NCI-H524 (cell line): ENCODE measurements at places on chromosomes 2 and 18.

DNA sequence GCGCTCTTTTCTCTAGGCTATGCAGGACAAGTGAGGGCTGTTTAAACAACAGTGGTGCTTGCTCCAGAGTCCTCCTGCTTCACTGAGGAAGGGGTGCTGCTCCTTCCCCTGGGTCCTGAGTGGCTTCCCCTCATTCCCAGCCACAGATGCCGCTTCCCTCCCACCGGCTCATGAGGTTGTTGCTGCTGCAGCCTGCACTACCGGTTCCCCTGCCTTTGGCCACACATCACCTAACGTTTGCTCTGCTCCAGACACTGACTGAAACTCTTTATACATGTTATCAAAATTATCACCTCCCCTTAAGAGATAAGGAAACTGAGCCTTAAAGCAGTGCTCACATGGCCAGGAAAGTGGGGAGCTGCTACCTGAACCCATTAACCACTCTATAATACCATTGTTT lies 130.8 kb upstream of the LGALSL start:
- DNase-seq: no peak

GRCh38 chr2:11406958-11407381 lies 59.0 kb downstream of the E2F6 start:
- peak; percentile 22 for DNase-seq

- DNase-seq: no peak
Observed at GRCh38 chr18:76055025-76055424, 440.0 kb downstream of the ZNF516 start.

- no peak for DNase-seq
Observed at GRCh38 chr2:156322051-156322685, 10.4 kb downstream of the NR4A2 start.

DNA sequence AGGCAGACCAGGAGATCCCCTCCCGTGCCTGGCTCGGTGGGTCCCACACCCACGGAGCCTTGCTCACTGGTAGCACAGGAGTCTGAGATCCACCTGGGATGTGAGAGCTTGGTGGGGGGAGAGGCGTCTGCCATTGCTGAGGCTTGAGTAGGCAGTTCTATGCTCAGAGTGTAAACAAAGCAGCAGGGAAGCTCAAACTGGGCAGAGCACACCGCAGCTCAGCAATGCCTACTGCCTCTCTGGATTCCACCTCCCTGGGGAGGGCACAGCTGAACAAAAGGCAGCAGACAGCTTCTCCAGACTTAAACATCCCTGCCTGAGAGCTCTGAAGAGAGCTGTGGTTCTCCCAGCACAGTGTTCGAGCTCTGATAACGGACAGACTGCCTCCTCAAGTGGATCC lies 85.1 kb downstream of the UGP2 start:
- no peak for DNase-seq

GRCh38 chr2:120174963-120175581 lies 48.1 kb downstream of the TMEM185B start:
- no peak for DNase-seq

- no peak for DNase-seq
Observed at GRCh38 chr2:18910843-18911242, 321.5 kb upstream of the NT5C1B start.

DNA sequence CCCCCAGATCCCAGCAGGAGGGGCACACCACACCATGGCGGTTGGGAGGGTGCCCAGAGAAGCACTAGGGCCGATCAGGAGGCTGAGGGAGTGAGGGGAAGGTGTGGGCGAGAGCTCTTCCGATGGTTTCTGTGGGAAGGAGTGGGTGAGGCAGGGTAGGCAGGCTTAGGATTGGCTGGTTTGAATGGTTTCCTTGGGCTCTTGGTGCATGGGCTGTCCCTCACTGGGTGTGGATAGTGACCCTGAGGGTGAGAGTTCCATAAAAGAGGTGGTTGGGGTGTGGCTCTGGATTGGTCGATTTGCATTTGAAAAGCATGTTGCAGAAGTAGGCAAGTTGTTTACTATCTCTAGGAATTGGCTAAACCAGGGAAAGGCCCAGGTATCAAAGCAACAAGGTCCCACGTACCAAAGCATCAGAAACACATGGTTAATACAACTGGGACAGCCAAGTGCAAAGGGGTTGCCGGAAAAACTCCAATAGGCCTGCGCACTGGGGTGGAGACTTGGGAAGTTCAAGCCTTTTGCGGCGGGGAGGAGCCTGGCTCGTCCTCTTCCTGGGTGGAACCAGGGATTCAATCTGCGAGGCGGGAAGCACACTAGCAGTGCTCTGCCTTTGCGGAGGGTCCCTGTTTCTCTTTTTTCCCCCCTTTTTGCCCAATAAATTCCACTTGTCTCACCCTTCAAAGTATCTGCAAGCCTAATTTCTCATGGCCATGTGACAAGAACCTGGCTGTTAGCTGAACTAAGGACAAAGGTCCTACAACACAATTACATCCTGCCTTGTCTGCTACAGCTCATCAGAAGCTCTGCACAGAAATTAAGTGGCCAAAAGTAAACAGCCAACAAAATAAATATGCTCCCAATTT lies 43.2 kb downstream of the IL1R2 start:
- DNase-seq: no peak

DNA sequence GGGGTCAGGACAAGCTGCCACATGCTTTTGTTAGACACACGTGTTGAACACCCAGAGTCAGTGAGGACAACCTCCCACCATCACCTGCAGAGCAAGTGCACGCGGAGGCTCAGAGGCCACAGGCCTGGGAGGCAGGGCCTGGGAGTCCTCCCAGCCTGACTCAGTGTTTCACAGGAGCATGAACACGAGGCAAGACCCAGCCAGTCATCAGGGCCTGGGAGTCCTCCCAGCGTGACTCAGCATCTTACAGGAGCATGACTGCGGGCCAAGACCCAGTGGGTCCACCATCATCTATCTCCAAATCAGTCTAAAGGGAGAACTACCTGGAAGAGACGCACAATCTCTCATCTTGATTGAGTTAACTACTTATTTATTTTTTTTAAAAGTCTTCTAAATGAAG lies 112.6 kb upstream of the PXDN start:
- DNase-seq: no peak

GRCh38 chr2:115414466-115414865 lies 972.0 kb downstream of the DPP10 start:
- DNase-seq: no peak

- DNase-seq: no peak
Observed at GRCh38 chr2:30355306-30355705, 91.7 kb upstream of the LCLAT1 start.

DNA sequence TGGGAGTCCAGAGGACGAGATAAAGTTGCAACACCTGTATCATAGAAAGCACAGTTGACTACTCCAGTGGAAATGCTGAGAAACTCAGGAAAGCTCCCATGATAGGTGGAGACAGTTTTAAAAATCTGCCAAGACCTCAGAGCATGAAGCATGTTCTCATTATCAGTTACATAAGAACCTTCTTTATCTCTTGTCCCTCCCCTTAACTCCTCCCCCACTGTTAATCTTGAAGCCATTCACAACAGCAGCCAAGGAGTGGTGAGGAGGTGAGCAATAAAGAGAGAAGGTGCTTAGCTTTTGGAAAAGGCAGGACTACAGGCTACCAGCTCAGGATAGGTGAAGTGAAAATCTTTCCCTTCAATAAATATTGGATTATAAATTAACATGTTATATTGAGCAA lies 657.9 kb downstream of the NYAP2 start:
- DNase-seq: no peak

- no peak for DNase-seq
Observed at GRCh38 chr2:231454361-231454791, 9.9 kb downstream of the NCL start.

DNA sequence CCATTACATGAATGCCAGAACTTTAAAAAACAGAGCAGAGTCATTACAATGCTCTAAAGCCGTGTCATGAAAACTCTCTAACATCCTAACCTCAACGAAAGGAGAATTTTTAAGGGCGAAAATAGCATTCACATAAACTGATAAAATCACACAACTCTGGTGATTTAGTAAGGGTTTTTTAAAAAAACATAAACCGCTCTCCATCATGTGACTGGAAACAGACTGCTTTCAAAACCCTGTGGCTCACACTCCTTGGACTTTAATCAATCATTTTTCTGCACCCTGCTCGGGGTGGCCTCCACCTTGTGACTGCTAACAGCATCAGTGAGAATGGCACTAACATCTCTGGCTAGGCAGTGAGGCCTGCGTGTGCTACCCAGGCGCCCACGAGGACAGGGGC lies 12.1 kb downstream of the DOCK10 start:
- DNase-seq: no peak

DNA sequence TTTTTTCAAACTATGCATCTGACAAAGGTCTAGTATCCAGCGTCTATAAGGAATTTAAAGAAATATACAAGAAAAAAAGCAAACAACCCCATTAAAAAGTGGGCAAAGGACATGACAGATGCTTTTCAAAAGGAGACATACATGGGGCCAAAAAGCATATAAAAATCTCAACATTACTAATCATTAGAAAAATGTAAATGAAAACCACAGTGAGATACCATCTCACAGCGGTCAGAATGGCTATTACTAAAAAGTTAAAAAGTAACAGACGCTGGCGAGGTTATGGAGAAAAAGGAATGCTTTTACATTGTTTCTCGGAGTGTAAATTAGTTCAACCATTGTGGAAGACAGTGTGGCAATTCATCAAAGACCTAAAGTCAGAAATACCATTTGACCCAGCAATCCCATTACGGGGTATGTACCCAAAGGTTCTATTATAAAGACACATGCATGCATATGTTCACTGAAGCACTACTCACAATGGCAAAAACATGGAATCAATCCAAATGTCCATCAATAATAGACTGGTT lies 643.1 kb upstream of the LRRTM1 start:
- DNase-seq: no peak

DNA sequence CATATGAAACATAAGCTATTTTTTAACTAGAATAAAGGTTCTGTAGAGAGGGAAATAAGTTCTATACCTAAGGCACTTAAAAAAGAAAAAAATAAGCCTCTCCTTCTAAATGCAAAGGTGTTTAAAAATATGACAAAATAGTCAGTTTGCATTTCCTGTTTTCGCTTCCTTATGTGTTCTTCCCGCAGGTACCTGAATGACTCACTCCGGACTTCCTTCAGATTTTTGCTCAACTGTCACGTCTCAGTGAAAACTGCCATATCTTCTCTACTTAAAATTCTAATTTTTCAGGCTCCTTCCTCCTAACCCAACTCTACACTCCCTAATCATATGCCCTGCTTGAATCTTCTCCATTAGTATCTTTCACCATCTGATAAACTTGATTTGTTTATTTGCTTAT lies 1333.1 kb downstream of the LRP1B start:
- no peak for DNase-seq
